Motor neuron (in vitro differentiated cells): ENCODE measurements at places on chromosomes 12 and 14.
A peak's percentile ranks its signal among the peaks of the same experiment; 100 is the strongest.

DNA sequence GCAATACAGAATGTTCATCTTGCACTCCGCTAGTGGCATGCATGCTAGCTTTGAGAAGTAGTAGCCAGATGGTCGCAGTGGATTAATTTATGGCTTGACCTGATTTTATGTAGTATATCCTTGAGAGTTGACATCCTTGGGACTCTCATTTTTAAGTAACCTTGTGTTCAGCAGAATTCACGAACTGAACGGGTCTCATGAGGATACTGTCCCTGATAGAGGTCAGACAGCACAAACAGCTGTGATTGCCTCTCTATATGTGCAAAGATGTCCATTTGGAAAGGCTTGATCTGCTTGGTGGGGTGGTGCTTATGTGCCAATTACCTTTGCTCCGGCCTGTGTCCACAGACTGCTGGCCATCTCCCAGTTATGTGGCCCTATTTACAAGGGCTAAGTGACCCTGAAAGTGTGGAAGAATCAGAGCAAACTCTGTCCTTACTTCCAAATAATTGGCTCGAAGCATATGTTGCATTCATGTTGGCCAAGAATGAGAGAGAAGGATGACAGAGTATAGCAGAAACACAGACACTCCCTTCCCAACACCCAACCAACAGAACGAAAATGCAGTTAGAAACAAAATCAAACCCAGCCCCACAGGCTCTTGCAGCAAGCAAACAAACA is 167.1 kb downstream of the CRADD start:
- ATAC-seq: peak; percentile 38

DNA sequence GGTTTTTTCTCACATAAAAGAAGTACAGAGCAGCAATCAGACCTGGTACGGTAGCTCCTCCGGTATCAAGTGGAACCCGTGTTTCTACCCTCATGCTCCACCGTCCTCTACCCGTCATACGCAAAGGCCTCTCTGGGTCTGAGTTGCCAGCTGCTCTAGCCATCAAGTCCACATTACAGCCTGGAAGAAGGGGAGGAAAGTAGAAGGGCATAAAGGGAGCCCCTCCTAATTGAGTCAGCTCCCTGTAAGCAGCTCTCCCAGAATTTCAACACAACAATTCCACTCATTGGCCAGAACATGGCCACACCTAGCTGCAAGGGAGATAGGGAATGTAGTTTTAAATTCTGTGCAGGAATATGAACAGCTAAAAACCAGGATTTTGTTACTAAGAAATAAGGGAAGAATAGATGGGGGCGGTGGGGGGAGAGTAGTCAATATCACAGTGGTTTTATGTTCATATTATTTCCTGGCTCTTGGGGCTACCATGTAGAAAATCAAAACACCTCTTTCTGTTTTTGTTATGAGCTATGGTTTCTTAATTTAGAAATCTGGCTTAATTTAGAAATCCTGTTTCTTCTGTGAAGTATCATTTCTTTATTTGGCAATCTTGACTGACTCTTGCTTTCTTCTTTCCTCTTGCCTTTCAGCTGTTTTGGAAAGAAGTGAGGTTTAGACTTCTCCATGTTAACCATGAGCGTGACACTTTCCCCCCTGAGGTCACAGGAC is 103.9 kb downstream of the AKAP6 start:
- no peak for ATAC-seq

GRCh38 chr14:81834308-81834707 is 300.7 kb upstream of the SEL1L start:
- ATAC-seq: no peak

DNA sequence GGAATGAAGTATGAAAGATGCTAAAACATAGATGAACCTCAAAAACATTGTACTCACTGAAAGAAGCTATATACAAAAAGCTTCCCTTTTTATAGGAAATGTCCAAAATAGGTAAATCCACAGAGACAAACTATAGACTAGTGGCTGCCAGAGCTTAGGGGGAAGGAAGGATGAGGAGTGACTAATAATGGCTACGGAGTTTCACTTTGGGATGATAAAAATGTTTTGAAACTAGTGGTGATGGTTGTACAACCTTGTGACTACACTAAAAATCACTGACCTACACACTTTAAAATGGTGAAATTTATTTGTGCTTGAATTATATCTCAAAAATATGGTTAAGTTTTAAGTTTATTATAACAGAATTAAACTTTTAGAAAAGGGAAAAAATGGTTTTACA is 37.1 kb upstream of the AMN1 start:
- no peak for ATAC-seq

DNA sequence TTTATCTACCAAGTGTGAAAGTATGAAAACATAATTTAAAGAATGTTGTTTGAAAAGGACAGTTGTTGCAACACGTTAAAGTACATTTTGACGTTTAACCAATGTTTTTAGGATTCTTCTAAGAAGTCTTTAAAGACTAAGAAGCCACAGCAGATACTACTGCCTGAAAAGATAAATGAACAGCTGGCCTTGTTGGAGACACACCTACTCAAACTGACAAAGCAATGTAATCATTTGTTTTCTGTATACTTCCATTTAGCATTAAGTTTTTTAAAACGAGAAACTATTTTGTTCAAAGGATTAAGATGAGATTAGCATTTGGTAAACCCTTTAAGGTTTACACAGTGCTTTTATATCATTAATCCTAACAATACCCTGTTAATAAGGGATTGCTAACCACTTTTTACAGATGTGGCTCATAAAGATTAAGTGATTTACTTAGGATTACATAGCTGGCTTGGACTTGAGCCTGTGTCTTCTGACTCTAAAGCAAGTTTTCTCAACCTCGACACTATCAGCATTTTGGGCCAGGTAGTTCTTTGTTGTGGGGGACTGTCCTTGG is 134.4 kb downstream of the CFAP54 start:
- ATAC-seq: no peak

- no peak for ATAC-seq
Measured at GRCh38 chr14:105710119-105711043, 184.0 kb downstream of the TMEM121 start.

DNA sequence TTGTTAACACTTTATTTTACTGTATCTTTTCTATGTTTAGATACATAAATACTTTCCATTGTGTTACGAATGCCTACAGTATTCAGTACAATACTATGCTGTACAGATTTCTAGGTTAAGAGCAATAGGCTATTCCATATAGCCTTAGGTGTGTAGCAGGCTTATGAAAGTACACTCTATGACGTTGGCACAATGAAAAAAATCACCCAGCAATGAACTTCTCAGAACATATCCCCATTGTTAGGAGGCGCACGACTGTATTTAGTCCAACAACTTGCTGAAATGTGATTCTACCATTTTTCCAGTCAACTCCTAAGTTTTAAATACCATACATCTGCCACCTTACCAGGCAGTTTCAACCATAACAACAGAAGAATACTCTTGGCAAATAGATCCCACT is 1.8 kb downstream of the PARP11 start:
- no peak for ATAC-seq

DNA sequence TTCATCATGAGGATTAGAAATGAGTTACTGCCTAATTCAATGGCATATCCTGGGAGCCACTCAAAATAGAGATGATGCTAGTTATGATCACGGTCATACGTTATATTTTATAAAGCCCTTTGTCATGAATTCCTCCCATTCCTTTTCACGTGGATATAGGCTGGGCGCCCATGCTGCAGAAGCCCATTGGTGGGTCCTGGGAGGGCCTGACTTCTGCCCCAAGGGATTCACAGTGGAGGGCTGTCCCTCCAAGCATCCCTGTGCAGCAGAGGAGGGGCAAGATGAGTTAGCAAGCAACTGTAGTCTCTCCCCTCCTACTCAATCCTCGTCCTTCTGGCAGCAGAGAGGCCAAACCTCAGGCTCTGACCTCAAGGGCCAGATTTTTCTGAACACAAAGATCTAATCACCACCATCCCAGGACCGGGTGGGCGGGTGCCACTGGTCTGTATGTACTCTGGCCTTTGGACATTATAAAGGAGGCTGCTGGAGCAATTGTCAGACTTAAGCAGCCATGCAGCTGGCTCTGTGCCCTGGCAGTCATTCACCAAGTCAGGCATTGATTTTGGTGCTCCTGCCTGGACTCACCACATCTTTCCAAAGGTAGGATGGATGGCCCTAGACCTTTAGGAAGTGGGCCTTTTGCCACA is 8.6 kb downstream of the GLTP start:
- ATAC-seq: no peak

- no peak for ATAC-seq
Measured at GRCh38 chr14:91413547-91414474, 3.8 kb downstream of the CCDC88C start.

- no peak for ATAC-seq
Measured at GRCh38 chr14:61403411-61403810, 82.0 kb downstream of the PRKCH start.

- no peak for ATAC-seq
Measured at GRCh38 chr12:67331123-67331522, 62.0 kb downstream of the CAND1 start.

DNA sequence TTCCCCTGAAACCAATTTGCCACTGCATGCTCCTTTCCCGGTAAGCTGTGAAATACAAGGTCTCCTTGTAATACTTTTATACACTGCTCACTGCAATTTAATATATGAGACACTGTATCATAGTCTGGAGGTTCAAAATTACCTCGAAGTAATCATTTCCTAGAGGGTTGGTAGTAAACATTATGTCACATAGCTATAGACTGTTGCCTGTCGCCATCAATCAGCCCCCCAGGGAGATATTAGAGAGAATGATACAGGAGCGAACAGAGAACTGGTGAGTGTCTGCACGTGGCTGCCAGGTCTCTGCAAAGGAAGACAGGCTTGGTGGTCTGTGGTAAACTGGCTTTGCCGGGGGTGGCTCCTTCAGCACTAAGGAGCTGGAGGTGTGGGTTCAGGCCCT is 165.5 kb upstream of the WSCD2 start:
- ATAC-seq: peak; percentile 95
